Lower lobe of right lung (tissue), 2 donors: ENCODE measurements at places on chromosomes 2 and 18. TPM values are rescaled to one million over a fixed set of nuclear protein-coding genes. Genes with fewer than 3 reads are reported as not detected.

DNA sequence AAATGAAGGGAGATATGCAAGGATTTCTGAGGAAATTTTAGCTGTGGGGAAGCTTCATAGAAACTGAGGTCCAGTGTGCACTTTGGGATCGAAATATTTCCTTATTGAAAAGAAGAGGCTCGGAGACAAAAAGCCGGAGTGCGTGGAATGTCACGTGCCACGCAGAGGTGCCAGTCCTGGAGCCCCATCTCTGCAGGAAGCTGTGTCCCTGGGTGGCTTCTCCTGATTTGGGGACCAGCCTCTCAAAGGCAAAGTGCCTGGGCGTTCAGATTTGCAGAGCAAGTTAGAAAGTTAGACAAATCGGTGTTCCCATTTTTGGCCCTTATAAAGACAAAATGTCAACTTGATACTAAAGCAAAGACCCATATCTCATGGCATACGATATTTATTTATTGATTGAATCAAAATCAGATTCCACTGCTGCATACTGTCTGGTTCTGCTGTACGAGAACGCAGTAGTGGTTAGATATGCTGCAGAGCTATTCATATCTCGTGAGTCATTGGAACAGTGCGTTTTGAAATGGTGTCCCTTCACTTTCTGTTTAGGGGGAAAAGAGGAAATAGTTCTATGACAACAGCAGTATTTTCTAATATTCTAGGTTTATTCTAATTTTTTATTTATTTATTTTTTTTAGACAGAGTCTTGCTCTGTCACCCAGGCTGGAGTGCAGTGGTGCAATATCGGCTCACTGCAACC is 9.1 kb upstream of the ATG16L1 start:
- DNase-seq: no peak
- no peak overlapping the region for H3K4me3 ChIP-seq
- H3K36me3 ChIP-seq: no peaks in the 10 kb centered on the region
- no peak overlapping the region for H3K27ac ChIP-seq
- no peaks in the 10 kb centered on the region for H3K27me3 ChIP-seq
- no peaks in the 10 kb centered on the region for H3K4me1 ChIP-seq

GRCh38 chr2:151071382-151071781 is 190.3 kb downstream of the RBM43 start:
- H3K27me3 ChIP-seq: no peaks in the 10 kb centered on the region
- no peak overlapping the region for H3K27ac ChIP-seq
- DNase-seq: no peak
- no peak overlapping the region for H3K4me3 ChIP-seq

- H3K27me3 ChIP-seq: no peaks in the 10 kb centered on the region
- H3K36me3 ChIP-seq: no peaks in the 10 kb centered on the region
- H3K4me3 ChIP-seq: no peak overlapping the region
Measured at GRCh38 chr2:30425326-30425725, 21.7 kb upstream of the LCLAT1 start.

Gene BOK
- 44.2 TPM for total RNA-seq

Gene ERMN
- total RNA-seq: 0.21 TPM

Gene CHRND
- not detected for total RNA-seq

Gene DSEL
- total RNA-seq: 11.1 TPM

Gene DSG4
- not detected for total RNA-seq

Gene CYBRD1
- 262 TPM for total RNA-seq
